Right ventricle myocardium inferior (tissue), 1 donor: ENCODE measurements at places on chromosomes 6 and 20. TPM values are rescaled to one million over a fixed set of nuclear protein-coding genes. Genes with fewer than 3 reads are reported as not detected.

- peak; percentile 31 for DNase-seq
These were observed 90.8 kb downstream of the THBS2 start for GRCh38 chr6:169162752-169163407.

- DNase-seq = no peak
These were observed 403.4 kb downstream of the GJA1 start for GRCh38 chr6:121838842-121839241.

DNA sequence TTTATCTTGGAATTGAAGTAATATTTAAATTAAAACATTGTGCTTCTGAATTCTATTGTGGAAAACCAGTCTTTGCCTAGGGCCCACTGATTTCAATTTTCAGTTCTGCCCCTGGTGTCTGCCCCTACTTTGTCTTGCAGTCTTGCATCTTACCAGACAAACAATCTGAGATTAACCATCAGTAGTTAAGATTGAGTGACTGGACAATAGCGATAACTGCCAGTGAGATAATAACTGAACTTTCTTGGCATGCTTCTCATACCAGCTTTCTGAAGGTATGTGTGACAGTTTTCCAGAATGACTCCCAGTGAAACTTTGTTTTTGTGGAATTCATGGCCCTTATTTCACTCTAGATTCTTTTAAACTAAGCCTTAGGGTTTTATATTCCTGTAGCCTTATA, 53.5 kb downstream of the KCNQ5 start:
- no peak for DNase-seq

DNA sequence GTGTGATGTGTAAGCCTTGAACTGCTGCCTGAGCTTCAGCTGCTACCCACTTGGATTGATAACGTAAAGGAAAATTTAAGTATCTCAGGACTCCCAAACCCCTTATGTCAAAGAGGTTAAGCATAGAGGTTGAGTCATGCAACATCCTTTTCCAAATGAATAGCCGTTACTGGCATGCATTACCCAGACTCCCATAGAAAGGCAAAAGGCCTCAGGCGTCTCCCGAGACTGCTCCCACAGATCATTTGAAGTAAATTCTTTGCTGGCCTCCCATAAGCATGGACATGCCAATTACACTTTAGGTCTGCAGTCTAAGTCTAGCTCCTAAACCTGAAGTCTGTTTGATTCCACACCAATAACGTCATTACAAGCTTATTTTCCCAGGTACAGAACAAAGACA, 14.7 kb downstream of the IPCEF1 start:
- DNase-seq = no peak

DNA sequence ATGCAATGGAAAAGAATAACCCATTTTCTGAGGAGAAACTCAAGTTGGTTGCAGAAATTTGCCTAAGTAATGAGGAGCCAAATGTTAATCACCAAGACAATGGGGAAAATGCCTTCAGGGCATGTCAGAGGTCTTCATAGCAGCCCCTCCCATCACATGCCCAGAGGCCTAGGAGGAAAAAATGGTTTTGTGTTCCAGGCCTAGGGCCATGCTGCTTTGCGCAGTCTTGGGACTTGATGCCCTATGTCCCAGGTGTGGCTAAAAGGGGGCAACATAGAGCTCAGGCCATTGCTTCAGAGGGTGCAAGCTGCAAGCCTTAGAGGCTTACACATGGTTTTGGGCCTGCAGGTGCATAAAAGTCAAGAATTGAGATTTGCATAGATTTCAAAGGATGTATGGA, 485.9 kb downstream of the EYS start:
- DNase-seq = no peak

DNA sequence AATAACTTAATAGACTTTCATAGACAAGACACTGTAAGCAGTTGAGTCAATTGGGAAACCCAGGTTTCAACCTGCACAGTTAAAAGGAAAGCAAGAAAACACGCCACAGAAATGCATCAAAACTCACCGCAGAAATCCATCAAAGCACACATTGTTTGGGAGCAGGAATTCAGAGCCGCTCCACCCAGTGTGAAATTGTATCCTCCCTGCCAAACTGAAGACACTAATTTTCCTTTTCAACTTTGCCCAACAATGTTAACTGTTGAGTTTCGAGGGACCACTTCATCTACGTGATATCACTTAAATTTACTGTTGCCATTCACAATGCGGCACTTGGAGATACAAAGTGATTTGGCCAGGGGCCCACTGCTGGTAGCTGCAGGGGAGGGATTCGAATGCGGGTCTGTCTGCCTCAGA, 92.7 kb downstream of the DACT2 start:
- no peak for DNase-seq

The IPCEF1 gene
- total RNA-seq = 2.0 TPM

The SLPI gene
- total RNA-seq = 5.7 TPM

The AVP gene
- 0.84 TPM for total RNA-seq

The TTLL9 gene
- total RNA-seq = not detected
